ENCODE measurements at places on chromosomes 5 and 9.

DNA sequence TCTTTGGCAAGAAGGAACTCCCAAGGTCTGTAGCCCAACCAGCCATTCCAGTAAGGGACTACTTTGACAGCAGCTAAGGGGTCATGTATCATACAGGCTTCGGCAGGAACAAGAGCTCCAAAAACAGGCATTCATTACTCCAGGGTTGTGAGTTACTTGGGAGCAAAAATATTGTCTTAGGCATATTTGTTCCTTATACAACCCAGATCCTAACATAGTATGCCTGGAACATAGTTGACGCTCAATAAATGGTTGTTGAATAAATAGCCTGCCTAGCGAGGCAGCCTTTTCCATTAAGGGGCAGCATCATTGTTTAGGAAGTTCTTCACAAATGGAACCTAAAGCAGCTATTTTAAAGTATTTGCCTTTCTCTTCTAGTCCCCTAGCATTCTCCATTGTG, 35.8 kb upstream of the FER start:
- no peak for DNase-seq

GRCh38 chr9:5642170-5642569, 13.3 kb downstream of the RIC1 start:
- DNase-seq: no peak

GRCh38 chr5:15406478-15406877, 93.5 kb upstream of the FBXL7 start:
- no peak for DNase-seq

- no peak for DNase-seq
Observed at GRCh38 chr9:4591123-4591500, 71.0 kb upstream of the PLPP6 start.

- DNase-seq: no peak
Observed at GRCh38 chr9:82168585-82168984, 180.0 kb downstream of the SPATA31D1 start.

DNA sequence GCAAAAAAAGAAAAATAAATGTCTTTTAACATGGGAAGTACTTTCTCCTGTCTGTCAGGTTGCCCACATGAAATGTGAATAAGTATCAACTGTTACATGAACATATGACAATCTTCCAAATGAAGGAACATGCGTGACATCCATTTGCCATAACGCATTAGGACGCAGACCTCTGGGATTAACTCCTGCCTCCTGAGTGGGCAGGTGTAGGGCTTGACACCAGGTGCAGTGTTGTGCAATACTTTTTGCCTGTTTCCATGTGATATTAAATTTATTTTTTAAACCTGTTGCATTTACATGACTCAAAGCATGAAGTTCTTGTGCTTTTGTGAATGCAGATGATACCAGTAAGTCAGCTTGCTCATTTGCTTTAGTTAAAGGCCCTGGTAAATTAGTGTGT, 8.7 kb upstream of the TMEM141 start:
- no peak for DNase-seq

DNA sequence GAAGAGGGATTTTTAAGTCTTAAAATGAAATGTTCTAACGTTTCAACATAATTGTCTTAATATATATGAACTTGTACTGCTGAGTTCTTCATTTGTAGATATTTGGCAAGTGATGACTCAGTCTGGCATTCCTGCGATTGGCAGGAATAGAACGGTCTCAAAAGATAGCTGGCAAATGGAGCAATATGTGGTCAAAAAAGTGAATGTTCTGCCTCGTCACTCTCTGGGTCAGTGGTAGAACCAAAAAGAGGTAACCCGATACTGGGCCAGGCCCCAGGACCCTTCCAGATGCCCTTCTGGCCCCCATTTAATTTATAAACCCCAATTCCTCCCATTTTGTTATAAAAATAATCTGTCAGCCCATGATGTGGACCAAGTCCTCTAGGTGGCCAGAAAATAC, 39.2 kb downstream of the ZNF366 start:
- DNase-seq: no peak

- DNase-seq: no peak
Observed at GRCh38 chr5:82100303-82101077, 128.7 kb downstream of the ATG10 start.

- DNase-seq: no peak
Observed at GRCh38 chr9:83987402-83987791, 6.8 kb downstream of the RMI1 start.

DNA sequence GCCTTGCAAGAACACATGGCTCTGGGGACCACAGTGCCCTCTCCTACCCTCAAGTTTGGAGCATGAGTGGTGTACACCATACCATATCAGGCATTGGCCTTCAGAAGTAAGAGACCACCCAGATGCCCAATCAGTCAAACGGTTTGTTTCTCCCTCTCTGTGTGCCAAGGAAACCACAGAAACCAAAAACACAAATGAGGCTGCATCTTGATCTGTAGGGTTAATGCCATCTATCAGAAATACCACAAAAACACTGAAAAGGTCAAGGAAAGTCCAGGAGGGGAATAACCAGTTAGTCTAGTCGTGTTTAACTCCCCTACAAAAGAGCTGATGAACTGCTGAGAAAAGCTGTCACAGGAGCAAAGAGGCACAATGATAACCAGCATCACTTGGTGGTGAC, 78.4 kb downstream of the INSYN2B start:
- DNase-seq: no peak

- no peak for DNase-seq
Observed at GRCh38 chr5:115428676-115429075, 115.9 kb downstream of the FEM1C start.

GRCh38 chr9:23380821-23381220, 445.2 kb downstream of the ELAVL2 start:
- DNase-seq: no peak

DNA sequence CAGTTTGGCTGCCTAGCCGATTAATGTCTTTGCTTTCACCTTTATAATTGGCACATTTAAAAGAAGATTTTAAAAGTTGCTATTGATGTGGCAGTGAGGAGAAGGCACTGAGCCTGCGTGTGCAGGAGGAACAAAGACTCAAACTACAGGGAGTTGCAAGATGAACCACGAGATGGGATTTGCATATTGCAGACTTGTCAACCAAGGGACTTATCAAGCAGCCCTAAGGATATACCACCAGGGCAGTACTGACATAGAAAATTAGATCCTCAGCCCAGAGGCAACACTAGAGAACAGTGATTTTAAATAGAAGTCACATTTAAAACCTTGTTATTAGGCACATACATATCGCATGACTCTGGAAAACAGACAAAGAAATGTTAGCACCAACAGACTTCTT, 342.6 kb downstream of the GLIS3 start:
- DNase-seq: no peak

- DNase-seq: no peak
Observed at GRCh38 chr5:3118340-3118739, 366.9 kb upstream of the IRX2 start.

- no peak for DNase-seq
Observed at GRCh38 chr9:124723352-124723751, 47.8 kb downstream of the NR6A1 start.

DNA sequence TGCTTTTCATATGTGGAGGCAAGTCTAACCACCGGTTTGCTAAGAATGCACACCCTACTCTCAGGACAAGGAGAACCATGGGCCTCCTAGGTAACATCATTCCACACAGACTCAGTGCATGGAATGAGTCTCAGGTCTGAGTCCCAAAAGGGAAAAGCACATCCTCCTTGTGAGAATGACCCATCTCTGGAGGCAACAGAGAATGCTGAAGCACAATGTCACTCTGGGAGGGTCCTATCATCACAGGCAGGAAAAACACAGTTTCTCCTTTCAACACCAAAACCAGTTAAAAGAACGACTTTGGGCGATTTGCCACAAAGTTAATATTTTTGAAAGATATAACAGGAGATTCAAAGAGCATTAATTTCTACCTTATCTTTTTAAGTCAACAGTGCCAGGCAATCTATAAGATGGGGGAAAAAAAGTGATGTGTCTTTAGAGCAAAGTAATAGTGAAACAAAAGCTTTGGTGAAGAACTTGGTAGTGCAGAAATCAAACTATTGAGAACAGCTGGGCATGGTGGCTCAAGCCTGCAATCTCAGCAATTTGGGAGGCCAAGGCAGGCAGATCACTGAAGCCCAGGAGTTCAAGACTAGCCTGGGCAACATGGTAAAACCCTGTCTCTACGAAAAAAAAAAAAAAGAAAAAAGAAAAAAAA, 97.3 kb downstream of the OXCT1 start:
- no peak for DNase-seq

DNA sequence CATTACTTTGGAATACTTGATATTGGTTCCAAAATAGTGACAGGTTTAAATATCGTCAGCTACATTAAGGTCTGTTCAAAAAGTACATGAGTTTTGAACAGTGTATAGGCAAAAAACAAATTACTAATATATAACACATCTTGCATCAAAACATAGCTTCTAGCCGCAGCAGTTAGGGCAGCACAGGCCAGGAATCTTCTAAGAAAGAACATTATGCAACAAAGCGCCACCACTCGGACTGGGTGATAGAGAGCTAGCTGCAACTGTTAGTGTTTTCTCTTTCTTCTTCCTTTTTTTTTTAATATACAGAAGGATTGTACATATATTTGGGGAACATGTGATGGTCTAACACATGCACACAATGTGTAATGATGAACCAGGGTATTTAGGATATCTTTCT, 504.5 kb downstream of the NR2F1-AS1 start:
- DNase-seq: no peak

DNA sequence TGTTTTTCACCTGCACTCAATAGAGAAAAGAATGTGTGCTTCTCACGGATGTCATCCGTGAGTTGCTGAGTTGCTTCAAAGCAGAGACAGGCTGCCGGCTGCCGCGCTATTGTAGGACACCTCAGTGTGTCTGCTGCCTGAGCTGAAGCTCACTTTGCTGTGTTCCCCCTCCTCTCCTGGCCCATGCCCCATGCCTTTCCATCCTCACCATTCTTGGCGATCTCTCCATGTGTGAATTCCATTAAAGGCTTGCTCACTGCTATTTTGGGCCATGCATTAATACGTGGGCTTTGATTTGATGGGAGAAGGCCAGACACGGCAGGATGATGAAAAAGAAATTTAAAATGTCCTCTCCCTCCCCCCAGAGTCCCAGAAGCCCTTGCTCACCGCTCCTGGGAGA, 14.5 kb downstream of the ADAM19 start:
- DNase-seq: no peak

GRCh38 chr5:67493676-67494075, 297.1 kb upstream of the CD180 start:
- no peak for DNase-seq

GRCh38 chr5:168712280-168712924, 133.2 kb upstream of the PANK3 start:
- no peak for DNase-seq

- DNase-seq: no peak
Observed at GRCh38 chr5:8376478-8376877, 507.5 kb downstream of the MTRR start.

DNA sequence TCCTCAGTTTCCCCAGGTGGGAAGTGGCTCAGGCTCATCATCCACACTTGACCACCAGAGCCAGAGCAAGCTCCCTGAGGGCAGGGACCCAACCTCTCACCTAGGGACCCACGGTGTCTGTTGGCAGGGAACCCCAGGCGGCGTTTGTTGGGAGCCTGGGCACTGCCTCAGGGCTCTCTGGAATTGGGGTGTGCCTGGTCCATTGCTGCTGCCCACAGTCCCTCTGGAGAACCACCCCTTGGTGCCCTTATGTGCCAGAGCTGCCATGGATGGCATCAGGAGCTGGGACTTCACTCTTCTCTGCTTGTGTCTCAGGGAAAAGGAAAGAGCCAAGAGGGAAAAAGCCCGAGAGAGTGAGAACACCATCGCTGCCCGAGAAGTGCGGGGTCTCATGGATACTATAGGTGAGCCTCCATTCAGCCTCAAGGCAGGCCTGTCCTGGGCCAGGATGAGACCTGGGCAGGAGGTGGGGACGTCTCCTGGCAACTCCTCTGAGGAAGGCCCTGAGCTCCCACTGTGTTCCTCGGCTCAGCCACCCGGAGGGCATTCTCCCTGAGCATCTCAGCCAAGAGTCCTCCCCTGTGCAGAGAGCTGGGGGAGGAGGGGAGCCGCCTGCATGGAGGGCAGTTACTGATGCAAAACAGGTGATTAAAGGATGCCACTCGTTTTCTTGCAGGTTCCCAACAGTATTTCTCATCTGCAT, 4.5 kb downstream of the CCDC180 start:
- DNase-seq: no peak

GRCh38 chr5:140734354-140734753, 34.1 kb downstream of the ZMAT2 start:
- DNase-seq: no peak

GRCh38 chr9:90843525-90843924, 41.9 kb downstream of the SYK start:
- DNase-seq: no peak

GRCh38 chr5:42436051-42436450, 12.8 kb downstream of the GHR start:
- DNase-seq: no peak

GRCh38 chr9:77601476-77602099, 46.5 kb downstream of the GNA14 start:
- no peak for DNase-seq

DNA sequence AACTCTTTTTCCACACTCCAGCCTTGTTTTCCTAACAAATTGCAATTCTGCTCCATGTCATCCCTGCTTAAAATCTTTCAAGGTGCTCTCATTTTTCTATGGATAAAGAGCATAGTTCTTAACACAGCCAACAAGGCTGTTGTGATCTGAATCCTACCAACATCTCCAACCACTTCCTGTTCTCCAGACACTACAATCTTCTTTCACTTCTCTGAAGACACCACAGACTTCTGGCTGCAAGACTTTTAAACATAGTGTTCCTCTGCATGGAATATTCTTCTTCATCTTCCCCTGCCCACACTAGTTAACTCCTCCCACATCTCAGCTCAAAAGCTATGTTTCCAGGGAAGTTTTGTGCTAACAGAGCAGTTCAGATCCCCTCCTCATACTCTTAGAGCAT, 404.8 kb downstream of the MAN2A1 start:
- no peak for DNase-seq

- DNase-seq: no peak
Observed at GRCh38 chr5:150613991-150614660, 26.3 kb upstream of the SYNPO start.

DNA sequence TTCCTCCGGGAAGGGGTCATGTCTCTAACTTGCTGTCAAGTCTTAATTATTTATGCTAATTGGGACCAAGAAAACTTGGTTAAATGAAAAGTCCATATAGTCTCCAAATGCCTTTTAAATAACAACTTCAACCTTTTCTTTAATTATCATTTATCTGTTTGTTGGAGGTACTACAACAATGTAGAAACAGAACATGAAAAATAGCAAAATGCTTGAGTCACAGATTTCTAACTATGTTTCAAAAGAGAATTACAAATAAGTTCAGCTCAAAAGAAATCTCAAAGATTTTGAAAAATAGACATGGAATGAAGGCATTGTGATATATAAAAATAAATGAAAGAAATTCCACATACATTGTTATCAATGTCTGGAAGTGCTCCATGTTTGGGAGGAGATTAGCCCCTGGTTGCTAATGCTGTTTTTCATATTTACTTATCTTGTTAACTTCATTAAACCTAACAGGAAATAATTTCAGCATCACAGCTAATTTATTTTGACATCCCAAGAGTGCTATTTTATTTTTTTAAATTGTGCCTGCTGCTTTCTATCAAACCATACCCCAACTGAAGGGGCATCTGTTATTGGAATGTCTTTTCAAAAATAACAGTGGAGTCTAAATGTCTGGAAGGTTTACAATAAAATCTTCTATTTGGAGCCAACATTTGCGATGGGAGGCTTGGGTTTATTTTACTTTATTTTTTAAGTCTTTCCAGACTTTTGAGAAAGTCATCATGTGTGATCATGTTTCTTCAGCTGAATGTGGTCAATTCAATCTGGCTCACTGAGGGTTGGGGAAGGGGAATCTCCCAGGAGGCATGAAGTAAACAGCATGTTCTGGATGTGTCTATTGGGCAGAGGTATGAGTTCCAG, 53.1 kb upstream of the ANKRD55 start:
- DNase-seq: no peak

- DNase-seq: no peak
Observed at GRCh38 chr5:100609594-100609993, 74.4 kb downstream of the FAM174A start.

Data from T-helper 9 cell (primary cell).